ENCODE measurements at places on chromosomes 6 and 20.

- peak; percentile 29 for DNase-seq
These were observed 611 bp downstream of the EPB41L2 start for GRCh38 chr6:131062241-131063027.

GRCh38 chr6:37150314-37150713 is 19.6 kb upstream of the PIM1 start:
- DNase-seq: no peak

- DNase-seq: no peak
These were observed 135.5 kb downstream of the PAX1 start for GRCh38 chr20:21840991-21841390.

GRCh38 chr6:116405652-116406356 is 35.1 kb downstream of the DSE start:
- DNase-seq: no peak

- no peak for DNase-seq
These were observed 48.4 kb upstream of the IYD start for GRCh38 chr6:150320442-150320841.

GRCh38 chr6:89655122-89655521 is 16.6 kb upstream of the LYRM2 start:
- no peak for DNase-seq

GRCh38 chr20:39356908-39357307 is 394.8 kb downstream of the DHX35 start:
- DNase-seq: no peak

- peak; percentile 56 for DNase-seq
These were observed 807 bp downstream of the TBC1D20 start for GRCh38 chr20:461254-462198.

- DNase-seq: no peak
These were observed 70.4 kb upstream of the SYNJ2 start for GRCh38 chr6:157911278-157911677.

- no peak for DNase-seq
These were observed 45.6 kb upstream of the TNFAIP3 start for GRCh38 chr6:137821491-137821890.

- DNase-seq: no peak
These were observed 1.1 kb upstream of the ZNF343 start for GRCh38 chr20:2509794-2510193.

DNA sequence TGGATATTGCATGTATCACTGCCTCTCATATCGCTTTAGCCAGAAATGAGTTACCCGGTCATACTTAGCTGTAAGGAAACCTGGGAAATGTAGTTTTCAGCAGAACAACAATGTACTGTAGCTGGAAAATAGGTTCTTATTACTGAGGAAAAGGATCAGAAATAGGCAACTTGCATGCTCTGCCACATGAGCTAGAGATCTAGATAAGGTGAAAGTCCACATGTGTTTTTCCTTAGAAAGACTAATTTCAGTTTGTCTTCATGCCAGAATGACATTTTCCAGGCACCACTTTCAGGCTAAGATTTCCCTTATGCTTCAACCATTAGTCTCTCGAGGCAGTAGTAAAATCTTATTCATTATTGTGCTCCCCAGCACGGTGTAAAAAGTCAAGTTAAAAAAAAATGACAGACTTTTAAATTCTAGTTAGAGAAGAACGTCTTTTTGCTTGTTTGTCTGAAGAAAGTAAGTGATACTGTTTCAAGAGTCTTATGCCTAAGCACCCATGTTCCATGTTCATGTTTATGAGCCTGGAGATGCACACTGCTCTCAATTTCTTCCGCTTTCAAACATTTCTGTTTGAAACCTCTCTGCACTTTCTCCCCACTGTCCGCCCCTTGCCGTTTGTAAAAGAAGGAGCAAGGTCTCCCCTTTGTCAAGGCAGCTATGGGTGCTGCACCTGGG is 67.6 kb downstream of the ZNF831 start:
- DNase-seq: no peak

GRCh38 chr20:38143238-38143645 is 21.8 kb downstream of the TGM2 start:
- no peak for DNase-seq

GRCh38 chr6:100924534-100925227 is 43.6 kb upstream of the ASCC3 start:
- DNase-seq: no peak

DNA sequence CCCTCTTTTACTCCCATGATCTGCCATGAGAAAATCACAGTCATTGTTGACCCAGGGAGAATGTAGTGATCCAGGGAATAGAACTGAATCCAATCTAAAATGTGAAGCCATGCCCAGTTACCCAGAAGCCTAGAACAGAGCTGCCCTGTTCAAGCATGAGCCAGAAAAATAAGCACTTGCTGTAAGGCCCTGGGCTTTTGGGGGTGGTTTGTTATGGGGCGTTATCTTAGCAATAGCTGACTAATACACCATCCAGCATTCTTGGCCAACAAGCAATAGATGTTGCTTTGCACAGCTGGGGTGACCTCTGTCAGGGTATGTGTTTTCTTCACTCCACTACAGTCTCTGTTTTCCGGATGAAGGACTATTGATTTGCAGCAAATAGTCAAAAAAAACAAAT is 120.4 kb downstream of the ZFP64 start:
- DNase-seq: no peak

DNA sequence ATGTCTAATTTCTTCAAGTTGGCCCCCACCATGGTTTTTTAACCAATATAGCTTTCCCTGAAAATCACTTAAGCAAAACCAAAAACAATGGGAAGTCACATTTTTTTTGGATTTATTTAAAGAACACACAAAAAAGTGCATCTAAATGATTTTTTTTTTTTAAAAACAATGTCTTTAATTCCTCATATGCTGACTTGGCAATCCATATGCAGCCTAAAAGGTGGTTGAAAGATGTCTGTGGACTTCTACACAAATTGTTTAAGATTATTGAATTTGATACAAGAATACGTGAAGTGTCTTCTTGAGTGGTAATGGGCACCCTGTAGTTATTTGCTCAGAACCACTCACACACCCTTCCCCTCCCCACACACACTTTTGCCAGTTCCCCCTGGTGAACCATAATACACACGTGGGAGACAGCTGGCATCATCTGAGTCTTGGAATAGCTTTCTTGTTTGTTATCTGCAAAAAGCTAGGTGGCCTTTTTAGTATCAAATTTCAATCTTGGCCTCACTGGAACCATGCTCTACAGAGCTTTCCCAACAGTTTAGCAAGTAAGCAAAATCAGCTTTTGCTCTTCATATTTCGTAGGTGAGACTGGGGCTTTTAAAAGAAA is 60.9 kb upstream of the TULP1 start:
- no peak for DNase-seq

GRCh38 chr6:90098627-90099026 is 198.0 kb downstream of the BACH2 start:
- no peak for DNase-seq

GRCh38 chr6:169406034-169406433 is 152.4 kb upstream of the THBS2 start:
- no peak for DNase-seq

GRCh38 chr20:63957004-63957689 is 931 bp upstream of the UCKL1 start:
- peak; percentile 51 for DNase-seq

- no peak for DNase-seq
These were observed 746 bp upstream of the PRND start for GRCh38 chr20:4720977-4721349.

- DNase-seq: no peak
These were observed 37.0 kb upstream of the IGF2R start for GRCh38 chr6:159931846-159932245.

DNA sequence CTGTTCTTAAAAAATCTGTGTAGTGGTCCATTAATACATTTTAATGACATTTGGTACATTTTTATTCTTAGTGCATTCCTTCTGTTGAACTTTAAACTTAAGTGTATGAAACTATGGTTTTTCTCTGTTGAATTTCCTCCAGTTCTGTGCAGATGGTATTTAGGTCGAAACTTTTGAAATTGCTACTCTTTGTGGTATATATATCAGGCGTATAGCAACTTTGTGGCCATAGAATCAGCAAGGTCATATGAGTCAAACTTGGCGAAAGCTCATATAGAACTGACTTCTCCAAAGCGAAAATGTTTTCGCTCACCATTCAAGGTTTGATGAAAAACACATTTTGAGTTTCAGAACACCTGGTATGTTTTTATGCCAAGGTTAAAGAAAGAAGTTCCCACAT is 93.7 kb downstream of the MAP3K4 start:
- no peak for DNase-seq

DNA sequence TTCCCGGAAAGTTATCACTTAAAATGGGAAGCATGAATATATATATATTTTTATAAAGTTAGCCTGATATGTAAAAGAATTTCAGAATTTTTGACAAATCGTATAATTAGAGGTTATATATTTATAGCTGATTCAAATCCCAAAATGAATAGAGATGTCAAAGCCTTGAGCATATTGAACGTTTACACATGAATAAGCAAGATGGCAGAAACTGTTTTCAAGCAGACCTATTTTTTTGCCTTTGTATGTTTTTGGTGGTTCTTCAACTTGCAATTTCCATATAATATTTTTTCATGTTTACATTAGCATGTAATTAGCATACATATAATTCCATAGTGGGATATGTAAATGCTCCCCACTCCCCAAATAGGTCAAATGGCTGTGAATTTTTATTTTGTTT is 189.9 kb downstream of the PRL start:
- DNase-seq: no peak

DNA sequence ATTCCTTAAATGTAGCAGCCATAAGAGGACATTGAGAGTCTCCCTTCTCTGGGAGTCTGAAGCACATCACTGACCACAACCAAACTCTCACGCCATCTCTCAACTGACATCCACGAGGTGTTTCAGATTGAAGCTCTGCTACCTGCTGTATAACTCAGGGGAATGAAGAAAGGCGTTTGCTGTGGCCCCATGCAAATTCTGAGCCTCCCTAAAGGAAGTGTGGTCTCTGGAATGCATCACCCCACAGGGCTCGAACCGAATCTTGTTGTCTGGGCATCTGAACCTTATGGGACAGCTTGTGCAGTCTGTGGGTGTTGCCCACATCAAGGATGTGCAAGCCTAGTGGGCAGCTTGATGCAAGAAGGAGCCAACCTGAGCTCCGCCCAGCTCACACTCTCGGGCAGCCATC is 10.9 kb downstream of the PMEPA1 start:
- DNase-seq: no peak

GRCh38 chr20:42181064-42181463 is 562.9 kb upstream of the CHD6 start:
- DNase-seq: no peak

- no peak for DNase-seq
These were observed 247.8 kb downstream of the HAO1 start for GRCh38 chr20:7692478-7692877.

DNA sequence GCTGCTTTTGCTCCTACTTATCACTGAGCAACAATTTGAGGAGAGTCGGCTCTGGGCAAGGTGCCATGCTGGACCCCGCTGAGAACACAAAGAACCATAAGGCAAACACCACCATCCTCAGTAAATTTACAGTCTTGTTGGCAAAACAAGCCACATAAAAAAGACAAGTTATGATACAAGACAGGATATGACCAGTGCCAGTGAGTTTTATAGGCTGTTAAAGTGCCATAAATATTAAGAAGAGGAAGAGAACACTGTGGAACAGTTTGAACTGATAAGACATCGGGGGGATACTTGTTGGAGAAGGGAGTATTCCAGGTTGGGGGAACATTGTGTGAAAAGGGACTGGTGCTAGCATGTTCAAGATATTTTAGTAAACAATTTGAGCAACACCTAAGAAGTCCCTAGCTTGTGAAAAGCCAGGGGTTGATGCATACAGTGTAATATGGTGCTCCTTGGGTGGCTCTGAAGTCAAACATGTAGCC is 25.3 kb upstream of the RIPOR2 start:
- DNase-seq: peak; percentile 40

- no peak for DNase-seq
These were observed 3.4 kb downstream of the MYT1 start for GRCh38 chr20:64167676-64168075.

DNA sequence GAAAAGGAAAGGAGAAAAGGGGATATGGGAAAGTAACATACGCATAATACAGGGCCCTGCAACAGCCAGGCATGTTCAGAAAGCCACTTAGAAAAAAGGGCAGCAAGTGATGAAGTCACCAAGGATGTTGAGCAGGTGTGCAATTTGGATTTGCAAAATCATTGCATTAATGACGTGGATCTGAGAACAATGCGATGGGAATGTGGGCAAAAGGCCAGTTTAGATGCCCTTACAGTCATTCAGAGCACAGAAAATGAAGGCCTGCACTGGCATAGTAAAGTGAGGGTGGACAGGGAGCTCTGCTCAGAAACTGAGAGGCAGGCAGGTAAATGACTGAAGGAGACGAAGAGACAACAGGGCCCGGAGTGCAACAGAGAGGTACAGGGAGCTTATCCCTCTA is 123.7 kb upstream of the NHSL1 start:
- DNase-seq: no peak

- DNase-seq: no peak
These were observed 243.1 kb upstream of the ECI2 start for GRCh38 chr6:4378319-4378996.

GRCh38 chr20:38357653-38358207 is 11.4 kb downstream of the LBP start:
- no peak for DNase-seq

GRCh38 chr6:30264743-30265142 is 51.5 kb upstream of the TRIM26 start:
- DNase-seq: no peak

DNA sequence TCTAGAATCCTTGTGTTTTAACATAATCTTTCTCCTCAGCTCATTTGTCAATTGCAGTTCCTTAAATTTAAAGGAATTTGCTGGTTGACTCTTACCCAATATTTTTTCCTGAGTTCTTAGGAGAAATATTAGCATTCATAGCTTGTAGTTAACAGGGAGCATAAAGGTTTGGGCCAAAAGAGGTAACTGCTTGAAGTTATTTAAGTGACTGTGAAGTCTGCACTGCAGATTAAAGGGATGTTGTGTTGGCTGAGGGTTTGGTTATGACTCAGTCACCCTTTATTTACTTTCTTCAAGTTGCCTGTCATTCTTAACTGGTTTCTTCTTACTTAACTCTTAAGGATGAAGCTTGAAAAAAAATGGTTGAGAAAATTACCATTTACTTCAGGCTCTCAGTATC is 220.3 kb upstream of the LAMP5 start:
- no peak for DNase-seq

GRCh38 chr20:9359561-9360308 is 154.7 kb upstream of the LAMP5 start:
- DNase-seq: no peak

- no peak for DNase-seq
These were observed 57.9 kb upstream of the SSTR4 start for GRCh38 chr20:22977047-22977785.

- DNase-seq: no peak
These were observed 677.3 kb upstream of the AGPAT4 start for GRCh38 chr6:161951126-161951525.

GRCh38 chr20:17614812-17615644 is 45.2 kb downstream of the DSTN start:
- DNase-seq: no peak

- no peak for DNase-seq
These were observed 1.2 kb downstream of the CBFA2T2 start for GRCh38 chr20:33490934-33491656.

DNA sequence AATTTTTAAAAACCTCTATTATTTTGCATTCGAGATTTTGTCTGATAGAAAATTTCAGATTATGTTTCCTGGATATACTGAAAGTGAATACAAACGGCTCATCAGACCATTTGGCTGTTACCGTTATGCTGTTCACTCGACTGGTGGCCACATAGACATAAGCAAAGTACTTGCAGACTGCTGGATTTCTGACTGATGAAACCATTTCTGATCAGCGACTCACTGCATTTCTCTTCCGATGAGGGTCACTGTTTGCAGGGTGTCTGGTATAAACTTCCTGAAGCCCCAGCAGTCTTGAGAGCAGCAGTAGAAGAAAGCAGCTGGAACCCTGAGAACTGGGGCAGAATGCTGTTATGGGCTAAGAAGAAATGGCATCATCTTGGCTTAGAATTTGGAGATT is 17.7 kb downstream of the SNX9 start:
- DNase-seq: no peak
